ENCODE measurements at places on chromosomes 11 and 22.
A peak's percentile ranks its signal among the peaks of the same experiment; 100 is the strongest.

GRCh38 chr11:925158-925495, 543 bp upstream of the AP2A2 start:
- DNase-seq: no peak

- DNase-seq: no peak
Observed at GRCh38 chr22:17302616-17303015, 66.6 kb upstream of the CECR2 start.

GRCh38 chr11:124950601-124951330, 3.2 kb upstream of the CCDC15 start:
- DNase-seq: no peak

- DNase-seq: no peak
Observed at GRCh38 chr11:105609341-105609781, 512 bp upstream of the GRIA4 start.

DNA sequence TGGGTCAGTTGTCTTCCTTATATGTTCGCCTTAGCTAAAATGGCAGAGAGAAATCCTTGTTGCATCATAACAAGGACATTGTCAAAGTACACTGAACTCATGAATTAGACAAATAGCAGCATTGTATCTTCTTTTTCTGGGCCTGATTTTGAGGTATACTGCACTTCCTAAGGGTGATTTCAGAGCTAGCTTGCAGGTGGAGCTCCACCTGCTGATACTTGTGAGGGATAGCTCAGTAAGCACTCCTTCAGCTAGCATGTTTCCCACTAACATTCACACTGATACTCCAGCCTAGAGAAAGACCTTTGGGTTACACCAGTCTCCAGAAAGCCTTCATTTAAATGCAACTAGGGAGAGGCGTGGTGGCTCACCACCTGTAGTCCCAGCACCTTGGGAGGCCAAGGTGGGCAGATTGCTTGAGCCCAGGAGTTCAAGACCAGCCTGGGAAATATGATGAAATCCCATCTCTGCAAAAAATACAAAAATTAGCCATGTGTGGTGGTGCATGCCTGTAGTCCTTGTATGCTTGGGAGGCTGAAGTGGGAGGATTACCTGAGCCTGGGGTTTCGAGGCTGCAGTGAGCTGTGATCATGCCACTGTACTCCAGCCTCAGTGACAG, 29.8 kb downstream of the JAM3 start:
- DNase-seq: no peak

DNA sequence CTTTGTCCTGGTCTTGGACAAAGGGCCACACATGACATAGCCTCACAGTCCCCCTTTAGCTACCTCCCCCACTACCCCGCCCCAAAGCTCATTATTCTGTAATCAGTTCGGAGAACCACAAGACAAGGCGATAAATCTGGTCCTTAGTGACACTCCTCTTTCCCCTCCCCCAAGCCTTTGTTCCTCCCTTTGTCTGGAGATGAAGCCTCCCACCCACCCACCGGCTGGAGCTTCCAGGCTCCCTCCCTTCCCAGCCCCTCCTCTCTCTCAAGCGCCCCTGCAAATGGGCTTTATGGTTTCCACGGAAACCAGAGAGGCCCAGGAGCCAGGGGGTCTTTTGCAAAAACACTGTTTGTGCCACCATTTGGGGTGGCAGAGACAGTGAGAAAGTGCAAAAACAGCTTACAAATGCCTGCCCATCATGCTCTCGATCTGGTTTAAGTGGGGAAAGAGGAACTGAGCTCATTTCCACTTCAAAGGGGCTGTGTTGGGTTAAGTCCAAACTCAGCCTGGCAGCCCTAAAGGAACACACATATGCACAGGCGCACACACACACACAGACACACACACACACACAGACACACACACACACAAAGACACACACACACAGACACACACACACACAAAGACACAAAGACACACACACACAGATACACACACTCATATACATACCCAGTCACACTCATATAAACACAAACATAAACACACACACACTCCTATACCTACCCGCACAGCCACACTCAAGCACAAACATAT, 23.5 kb downstream of the APLNR start:
- DNase-seq: no peak

DNA sequence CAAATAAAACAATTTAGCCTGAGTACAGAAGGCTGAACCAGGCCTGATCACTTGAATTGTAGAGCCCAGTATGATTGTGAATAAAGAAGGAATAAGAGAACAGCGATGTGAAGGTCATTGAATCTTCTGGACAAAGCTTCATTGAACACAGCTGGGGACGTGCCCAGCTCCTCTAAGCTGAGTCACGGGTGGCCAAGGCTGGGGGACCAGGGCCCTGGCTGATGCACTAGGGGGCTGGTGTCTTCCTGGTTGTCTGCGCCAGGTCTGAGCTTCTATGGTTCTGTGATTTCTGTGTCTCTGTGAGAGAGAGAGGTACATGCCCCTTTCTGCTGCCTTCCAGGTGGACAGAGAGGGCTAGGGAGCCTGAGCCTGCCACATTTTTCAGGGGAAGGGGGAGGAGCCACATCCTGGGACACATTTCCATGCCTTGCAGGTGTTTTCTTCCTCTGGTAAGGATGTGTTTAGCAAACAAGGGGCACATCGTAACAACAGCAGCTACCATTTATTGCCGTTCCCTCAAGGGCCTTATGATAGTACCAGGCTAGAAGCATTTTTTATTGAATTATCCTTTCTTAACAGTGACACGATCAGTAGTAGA, 135.7 kb downstream of the C11orf91 start:
- no peak for DNase-seq

DNA sequence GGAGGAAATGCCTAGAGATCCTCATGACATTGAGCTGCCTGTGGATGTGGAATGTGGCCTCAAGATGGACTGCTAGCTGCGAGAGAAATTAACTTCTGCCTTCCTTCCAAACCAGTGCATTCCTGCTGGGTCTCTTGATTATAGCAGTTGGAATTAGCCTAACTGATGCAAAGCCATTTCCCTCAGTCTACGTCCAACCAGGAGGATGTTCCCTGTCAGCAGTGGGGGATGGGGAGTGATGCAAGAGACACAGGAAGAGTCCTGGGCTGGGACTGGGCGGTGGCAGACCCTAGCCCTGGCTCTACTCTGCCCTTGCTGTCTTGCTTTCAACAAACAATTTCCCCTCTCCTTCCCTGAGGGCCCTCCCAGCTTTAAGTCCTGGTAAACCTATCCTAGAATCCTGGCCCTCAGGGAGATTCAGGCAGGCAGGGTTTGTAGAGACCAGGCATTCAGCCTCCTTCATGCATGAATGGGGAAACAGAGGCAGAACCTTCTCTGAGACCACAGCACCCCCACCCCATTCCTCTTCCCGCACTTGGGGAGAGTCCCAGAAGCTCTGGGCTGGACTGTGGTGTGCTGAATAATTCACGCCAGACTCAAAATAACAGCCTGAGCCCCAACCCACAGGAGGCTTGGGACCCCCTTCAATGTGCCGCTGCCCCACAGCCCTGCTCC, 17.0 kb downstream of the C11orf96 start:
- DNase-seq: no peak

DNA sequence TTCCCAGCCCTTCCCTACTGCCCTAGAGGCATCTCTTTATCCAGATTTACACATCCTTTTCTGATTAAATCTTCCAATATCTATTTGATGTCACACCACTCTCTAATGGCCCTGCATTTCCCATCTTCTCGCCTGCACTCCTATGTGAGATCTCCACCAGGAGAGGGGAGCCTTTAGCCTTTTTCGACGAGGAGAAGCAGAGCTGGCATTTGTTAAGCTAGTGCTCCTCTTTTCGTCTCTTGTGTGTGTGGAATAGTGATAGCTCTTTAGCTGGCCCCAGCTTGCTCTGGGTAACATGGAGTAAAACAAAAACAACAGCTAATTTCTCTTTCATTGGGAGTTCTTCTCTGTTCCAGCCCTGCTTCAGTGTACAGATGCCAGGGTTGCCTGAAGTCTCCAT, 536.5 kb downstream of the NTM start:
- no peak for DNase-seq

DNA sequence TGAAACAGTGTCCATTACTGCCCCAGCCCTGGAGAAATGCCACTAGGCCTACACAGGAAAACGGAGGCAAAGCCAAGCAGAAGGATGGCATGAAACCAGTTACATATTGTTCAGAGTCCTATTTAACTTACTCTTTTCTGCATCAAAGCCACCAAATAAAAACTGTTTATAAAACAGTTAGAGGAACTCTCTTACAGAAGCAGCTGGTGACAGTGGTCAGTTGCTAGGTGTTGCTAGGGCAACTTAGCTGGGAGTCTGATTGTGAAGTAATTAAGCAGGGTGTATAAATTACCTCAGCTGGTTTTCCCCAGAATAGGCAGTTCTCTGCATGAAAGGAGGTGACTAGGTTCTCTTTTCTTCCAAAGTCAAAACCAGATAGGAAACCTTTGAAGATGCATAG, 115.6 kb upstream of the ZBED5 start:
- no peak for DNase-seq

DNA sequence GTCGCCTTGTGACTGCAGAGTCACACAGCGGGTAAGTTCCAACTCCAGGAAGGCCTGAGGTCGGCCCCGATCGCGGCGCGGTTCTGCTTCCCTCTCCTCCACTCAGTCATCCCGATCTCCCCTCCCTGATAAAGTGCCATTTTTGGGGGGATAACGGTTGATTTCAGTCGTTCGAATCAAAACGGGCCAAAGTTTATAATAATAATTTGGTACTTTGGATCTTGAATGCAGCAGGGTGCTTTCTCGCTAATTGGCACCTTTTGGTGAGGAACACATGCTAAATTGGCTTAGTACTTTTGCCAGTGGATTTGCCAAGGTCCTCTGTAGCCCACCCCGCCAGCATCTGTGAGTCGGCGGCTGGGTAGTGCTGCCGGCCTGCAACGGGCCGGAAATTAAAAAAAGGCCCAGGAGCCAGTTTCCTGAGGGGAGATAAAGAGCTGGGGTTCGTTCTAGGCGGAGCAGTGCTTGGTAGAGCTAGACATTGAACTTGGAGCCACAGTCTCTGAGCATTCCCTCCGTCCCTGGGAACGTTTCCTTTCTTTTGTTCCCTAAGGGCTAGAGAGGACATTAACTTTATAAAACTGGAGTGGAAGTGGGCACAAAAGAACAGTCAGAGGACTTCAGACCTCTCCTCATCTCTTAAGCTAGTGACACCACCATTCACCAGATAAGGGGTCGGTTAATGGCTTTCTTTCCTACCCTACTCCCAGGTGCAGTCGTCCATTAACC, 997 bp downstream of the UBE2L3 start:
- DNase-seq: no peak

GRCh38 chr11:113090716-113091480, 129.7 kb downstream of the NCAM1 start:
- no peak for DNase-seq

DNA sequence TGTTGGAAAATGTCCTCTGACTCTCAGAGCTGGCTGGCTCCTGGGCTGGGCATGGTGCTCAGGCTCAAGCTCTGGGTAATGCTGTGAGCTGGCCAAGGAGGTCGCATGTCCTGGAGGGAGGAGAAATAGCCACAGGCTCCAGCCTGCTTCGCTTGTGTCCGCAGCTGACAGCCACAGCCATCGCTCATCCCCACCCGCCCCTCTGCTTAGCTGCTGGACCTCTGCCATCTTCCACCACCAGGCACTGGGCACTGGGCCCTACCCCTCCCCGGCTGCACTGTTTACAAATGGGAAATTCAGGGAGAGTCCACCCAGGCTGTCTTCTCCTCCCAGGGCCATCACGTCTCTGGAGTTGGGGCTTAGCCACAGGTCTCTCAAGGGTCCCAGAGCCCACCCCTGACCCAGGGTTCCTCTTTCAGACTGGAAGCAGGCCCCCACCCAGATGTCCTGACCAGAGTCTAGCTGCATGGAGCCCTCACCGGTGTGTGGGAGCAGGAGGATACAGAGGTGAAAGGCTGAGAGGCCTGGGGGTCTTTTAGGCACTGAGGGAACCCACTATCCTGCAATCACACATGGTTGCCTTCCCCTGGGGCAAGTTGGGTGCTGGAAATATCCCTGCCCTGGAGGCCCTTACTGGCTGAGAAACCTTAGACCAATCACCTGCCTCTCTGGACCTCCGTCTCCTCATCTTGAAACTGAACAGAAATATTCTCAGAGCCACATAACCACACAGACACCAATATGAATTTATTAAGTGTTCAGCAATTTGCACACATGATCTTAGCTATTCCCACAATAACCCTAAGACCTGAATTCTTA, 62.7 kb downstream of the CD82 start:
- DNase-seq: peak; percentile 8

DNA sequence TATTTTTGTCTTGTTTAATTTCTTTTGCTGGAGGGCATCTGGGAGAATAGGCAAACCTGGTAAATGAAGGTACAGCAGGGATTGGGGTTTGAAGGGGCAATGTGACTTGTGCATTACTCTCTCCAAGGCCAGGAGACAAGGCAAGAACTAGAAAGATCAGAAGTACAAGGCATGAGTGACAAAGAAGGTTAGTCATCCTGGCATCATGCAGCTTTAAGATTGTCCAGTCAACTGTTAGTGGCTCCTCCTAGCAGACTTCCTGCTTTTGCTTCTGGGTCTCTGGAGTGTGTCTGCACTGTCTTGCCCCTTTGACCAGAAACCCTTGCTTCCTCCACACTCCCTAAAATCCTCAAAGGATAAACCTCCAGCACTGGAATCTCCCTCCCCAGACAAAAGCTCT, 27.2 kb upstream of the GLYATL1 start:
- no peak for DNase-seq

- peak; percentile 31 for DNase-seq
Observed at GRCh38 chr11:8631395-8632118, 37.5 kb upstream of the STK33 start.

GRCh38 chr11:120244476-120245365, 4.8 kb downstream of the POU2F3 start:
- no peak for DNase-seq

Data from AG09319 (cell line).